ENCODE measurements at places on chromosomes 6 and 20.
A peak's percentile ranks its signal among the peaks of the same experiment; 100 is the strongest.

GRCh38 chr6:142781129-142781528 is 163.8 kb downstream of the HIVEP2 start:
- DNase-seq: no peak

DNA sequence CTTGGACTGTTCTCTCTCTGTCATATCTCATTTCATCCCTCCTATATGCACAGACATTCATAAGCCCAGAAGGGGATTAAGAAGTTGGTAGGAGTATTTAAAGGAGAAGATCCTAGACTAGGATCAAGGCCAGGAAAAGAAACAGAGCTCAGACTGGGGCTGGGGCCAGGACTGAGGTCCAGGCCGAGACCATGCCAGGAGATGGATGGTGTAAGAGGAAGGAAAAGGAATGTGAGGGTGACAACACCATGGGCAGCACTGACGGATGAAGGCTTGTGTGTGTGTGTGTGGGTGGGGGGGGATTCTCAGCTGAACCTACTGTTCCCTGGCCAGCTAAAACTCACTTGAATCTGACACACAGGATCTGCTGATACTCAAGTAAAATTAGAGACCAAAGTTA is 182.1 kb downstream of the KIF6 start:
- DNase-seq: no peak

DNA sequence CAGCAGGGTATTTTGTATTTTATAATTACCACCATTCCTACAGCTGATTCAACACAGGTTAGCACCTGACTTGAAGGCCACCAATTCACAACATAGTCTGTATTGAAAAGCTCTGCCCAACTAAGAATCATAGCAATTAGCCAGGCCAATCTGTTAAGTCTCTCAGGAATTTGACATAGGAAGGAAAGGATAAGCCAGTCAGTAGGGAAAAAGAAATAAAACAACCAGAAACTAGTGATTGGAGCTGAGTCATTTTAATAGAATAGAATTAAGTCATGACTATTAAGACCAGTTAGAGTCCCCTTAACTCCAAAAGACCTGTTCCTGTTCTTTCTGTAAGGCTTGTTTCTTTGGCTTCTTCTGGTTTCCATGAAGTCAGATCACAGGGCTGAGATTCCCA is 8.1 kb downstream of the RANBP9 start:
- DNase-seq: no peak

GRCh38 chr6:120496661-120497060 is 837.6 kb downstream of the TBC1D32 start:
- no peak for DNase-seq

GRCh38 chr6:115909923-115910546 is 150.7 kb downstream of the FRK start:
- no peak for DNase-seq

DNA sequence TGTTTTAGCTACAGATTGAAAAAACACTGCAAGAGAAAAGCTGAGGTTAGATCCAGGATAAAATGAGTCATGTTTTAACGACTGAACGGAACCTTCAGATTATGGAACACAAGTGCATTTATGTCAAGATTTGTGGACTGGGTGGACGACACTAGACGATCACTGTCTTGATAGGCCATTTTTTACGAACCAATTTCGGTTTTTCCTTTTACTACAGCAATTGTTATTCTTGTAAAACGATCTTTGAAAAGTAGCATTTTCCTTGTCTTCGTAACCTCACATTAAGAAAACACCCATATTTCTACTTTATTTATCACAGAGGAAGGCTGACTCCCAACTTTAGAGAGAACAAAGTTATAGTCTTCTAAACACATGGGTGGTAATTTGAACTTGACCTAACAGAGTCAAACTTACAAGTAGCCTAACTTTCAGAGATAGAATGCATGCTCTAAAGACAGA is 294.2 kb upstream of the TCF21 start:
- no peak for DNase-seq

GRCh38 chr6:157690441-157691210 is 132.4 kb upstream of the SNX9 start:
- no peak for DNase-seq

DNA sequence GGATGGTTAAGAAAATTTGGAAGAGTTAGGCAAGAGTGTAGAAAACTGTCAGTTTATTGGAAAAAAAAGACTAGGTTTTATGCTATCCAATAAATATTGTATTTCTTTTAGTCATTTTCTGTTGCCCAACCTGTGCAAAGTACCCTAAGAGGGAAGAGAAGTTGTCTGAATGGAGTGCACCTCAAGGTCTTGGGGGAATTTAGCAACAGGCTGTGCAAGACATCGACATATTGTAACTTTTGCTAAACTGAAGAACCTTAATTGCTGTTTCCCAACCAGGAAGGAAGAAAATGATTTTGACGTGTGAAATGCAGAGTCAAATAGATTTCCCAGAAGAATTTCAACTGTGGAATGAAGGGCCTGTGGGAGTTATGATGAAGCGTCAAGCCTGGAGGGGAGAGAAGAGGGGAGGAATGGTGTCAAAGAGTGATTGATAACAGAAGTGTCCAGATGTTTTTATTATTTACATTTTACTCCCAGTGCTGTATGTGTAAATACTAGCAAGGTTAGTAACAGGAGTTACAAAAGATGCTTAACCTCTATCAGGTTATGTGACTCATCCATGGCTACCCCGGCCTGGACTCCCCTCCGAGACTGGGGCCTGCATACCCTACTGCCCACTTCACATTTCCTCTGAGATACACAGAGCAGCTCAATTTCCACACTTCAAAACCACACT is 246.8 kb downstream of the MYLK4 start:
- DNase-seq: no peak

DNA sequence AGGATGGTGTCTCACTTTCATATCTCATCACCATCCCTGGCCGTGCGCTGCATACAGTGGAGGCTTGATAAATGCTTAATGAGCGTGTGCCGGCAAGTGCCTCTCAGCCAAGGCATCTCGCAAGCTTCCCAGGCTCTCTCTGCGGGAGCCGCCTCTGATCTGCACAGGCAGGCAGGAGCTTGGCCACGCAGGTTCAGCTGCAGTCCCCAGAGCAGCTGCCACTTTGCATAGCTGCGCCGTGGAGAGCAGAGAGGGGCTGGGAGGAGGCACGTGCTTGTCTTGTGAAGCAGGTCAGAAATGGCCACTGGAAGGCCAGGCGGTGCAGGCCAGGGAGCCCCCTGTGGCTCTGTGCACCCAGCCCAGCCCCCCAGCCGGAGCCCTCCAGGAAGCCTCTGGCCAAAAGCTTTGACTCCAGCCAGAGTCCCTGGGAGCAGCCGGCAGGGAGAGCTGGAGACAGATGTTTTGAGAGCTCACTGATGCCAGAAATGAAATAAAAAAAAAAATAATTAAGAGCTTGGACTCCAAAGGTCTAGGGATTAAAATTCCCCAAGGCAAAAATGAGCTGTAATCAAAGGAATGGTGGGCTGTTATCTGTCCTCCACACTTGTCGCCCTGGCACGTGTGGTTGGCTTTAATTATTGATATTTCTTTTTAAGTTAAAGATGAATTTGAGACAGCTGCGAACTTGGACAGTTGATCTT is 377.0 kb downstream of the CDH4 start:
- DNase-seq: no peak

DNA sequence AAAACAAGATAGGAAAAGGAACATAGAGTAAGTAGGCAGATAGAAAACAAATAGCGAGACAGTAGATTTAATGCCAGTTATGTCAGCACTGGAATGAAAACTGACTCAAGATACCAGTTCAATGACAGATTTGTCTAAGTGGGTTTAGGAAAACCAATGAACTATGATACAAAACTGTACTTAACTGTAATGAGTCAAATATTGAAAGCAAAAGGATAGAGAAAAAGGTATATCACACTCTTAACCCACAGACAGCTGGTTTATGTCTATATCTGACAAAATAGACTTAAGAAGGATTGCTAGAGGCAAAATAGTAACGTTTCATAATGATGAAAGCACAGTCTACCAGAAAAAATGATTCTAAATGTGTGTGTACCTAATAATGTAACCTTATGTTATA is 38.2 kb downstream of the ATRN start:
- DNase-seq: peak; percentile 27

- no peak for DNase-seq
Measured at GRCh38 chr20:10562899-10563298, 110.9 kb downstream of the JAG1 start.

GRCh38 chr20:58064411-58065010 is 163.9 kb downstream of the ANKRD60 start:
- DNase-seq: no peak

GRCh38 chr6:139135578-139136545 is 982 bp downstream of the HECA start:
- no peak for DNase-seq

GRCh38 chr20:3998998-3999397 is 16.4 kb downstream of the RNF24 start:
- DNase-seq: no peak

DNA sequence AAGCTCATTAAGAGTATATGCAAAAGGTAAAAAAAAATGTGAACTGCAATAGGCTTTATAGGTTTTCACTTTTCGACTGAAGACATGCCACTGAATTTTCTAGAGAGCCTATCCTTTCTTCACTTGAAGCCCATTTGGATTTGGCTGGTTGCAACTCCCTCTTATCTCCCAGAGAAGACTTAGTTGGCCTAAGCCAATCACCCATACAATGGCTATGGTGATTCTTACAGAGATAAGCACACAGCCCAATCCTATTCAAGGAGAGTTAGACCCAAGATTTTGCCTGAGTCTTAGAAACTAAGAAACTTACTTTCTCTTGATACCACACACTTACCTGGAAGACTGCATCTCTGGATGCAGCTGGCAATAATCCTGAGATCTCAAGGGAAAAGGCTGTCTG is 167.3 kb upstream of the PTCHD4 start:
- DNase-seq: no peak

- DNase-seq: no peak
Measured at GRCh38 chr20:24998631-24999445, 6.3 kb upstream of the APMAP start.

All from activated CD4-positive, alpha-beta T cell treated with anti-CD3 and anti-CD28 coated beads, Interleukin-2, Interleukin-4, amounts not matched to agents 100 ng/mL and 50 ng/mL, durations not matched to agents 16 hours and 8 hours (primary cell).